ENCODE measurements at places on chromosomes 2 and 18. TPM values are rescaled to one million over a fixed set of nuclear protein-coding genes. Genes with fewer than 3 reads are reported as not detected.

- DNase-seq, result no peak
Measured at GRCh38 chr2:101717071-101717845, 19.8 kb downstream of the MAP4K4 start.

- no peak for DNase-seq
Measured at GRCh38 chr2:197934934-197935289, 130.5 kb downstream of the PLCL1 start.

DNA sequence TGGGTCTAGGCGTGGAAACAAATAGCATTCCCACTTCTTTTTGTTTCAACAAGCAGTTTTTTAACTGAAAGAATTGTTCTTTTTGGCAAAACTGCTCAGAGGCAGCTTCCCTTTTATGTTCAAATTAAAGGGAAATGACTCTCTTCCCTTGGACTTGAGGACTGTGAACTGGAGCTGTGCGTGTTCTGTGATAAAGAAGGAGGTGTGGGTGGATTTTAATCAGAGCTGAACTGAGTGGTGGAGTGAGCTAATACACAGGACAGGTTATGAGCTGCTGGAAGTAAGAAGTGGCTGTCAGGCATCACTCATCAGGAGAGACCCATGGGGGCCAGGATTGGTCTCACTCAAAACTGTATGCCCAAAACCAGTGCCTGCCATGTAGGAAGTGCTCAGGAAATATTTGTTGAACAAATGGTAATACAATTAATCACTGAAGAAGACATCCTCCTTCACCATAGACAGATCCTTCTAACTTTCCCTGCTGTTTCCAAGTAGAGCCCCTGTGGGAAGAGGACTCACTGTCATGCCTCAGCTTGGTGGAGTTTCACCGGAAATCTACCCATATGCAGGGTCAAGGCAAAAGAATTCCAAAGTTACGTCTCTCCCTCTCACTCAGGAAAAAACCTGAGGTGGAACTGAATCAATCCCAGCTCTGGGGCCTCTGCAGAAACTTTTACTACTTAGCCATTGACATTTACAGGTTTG lies 55.9 kb downstream of the FEZ2 start:
- DNase-seq, result no peak

- DNase-seq, result no peak
Measured at GRCh38 chr2:96934831-96935540, 51.4 kb downstream of the FAM178B start.

ALPI gene
- not detected for polyA plus RNA-seq

- no peak for DNase-seq
Measured at GRCh38 chr2:60806988-60807681, 51.1 kb downstream of the PAPOLG start.

CCL20 gene
- polyA plus RNA-seq, result not detected

COLEC11 gene
- polyA plus RNA-seq, result 7.1 TPM

GRCh38 chr2:212177724-212178123 lies 360.9 kb downstream of the ERBB4 start:
- no peak for DNase-seq

GRCh38 chr2:239318151-239318611 lies 82.6 kb downstream of the HDAC4 start:
- DNase-seq, result no peak

DNA sequence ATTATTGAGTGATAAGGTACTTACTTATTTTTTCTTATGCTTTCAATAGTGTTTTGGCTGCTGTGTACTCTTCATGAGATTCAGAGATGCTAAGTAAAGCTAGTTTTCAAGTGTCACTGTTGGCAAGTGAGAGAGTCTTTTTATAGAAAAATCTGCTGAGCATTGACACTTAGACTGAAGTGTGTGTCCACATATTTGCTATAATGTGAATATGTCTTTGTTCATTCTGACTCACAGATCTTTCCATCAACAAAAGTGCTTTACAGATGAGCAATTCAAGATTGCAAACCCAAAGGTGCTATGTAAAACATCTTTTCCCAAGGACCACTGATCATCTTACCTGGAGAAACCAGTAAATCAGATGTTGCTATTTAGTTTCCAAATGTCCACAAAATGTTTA lies 410.6 kb upstream of the FIGN start:
- DNase-seq, result no peak

SLC40A1 gene
- 188 TPM for polyA plus RNA-seq

- no peak for DNase-seq
Measured at GRCh38 chr2:211688196-211688595, 850.4 kb downstream of the ERBB4 start.

PPP1CB gene
- polyA plus RNA-seq, result 163 TPM

GRCh38 chr18:50707855-50708469 lies 111.9 kb downstream of the MRO start:
- peak; percentile 90 for DNase-seq

DNA sequence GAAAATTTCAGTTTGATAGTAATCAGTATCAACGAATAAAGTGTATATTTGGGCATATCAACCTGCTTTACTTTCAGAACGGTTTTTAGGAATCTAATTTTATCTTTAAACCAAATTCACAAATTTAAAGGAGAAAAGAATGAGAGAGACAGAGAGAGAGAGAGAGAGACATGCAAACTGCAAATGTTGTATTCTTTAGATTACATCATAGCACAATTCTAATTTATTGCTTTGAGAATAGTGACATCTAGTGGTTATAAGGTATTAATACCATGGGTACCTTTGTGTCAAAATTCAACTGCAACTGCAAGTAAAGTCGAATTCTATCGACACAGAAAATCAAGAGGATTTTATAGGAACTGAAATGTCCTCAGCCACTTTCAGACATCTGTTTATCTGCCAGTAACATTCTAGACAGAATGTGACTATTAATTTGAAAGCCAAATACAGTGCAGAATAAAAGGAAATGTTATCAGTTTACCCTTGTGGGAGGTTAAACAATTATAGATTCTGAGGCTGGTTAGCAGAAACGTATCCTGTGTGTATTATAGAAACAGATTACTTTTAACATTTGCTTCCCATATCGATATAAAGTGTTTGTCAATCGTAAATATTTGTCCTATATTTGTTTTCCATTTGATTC lies 529.8 kb upstream of the VRK2 start:
- peak; percentile 33 for DNase-seq

GRCh38 chr18:32968248-32968647 lies 195.4 kb upstream of the KLHL14 start:
- no peak for DNase-seq

GRCh38 chr2:151691631-151692030 lies 42.6 kb downstream of the NEB start:
- DNase-seq, result no peak

Data from left lung (tissue), 14 donors.